ENCODE measurements at places on chromosomes 4 and X. TPM values are rescaled to one million over a fixed set of nuclear protein-coding genes. Genes with fewer than 3 reads are reported as not detected.

ACE2 gene
- 2.1 TPM for total RNA-seq

ZAR1 gene
- total RNA-seq, result not detected

CCDC120 gene
- 2.7 TPM for total RNA-seq

CFAP99 gene
- not detected for total RNA-seq

RADX gene
- 7.3 TPM for total RNA-seq

Measured in urinary bladder (tissue), 4 donors.